CD4-positive, alpha-beta T cell treated with Interleukin-4 for 1 hour (primary cell): ENCODE measurements at places on chromosomes 3 and 15.
A peak's percentile ranks its signal among the peaks of the same experiment; 100 is the strongest.

GRCh38 chr3:20462226-20462625, 276.2 kb upstream of the SGO1 start:
- DNase-seq = no peak

DNA sequence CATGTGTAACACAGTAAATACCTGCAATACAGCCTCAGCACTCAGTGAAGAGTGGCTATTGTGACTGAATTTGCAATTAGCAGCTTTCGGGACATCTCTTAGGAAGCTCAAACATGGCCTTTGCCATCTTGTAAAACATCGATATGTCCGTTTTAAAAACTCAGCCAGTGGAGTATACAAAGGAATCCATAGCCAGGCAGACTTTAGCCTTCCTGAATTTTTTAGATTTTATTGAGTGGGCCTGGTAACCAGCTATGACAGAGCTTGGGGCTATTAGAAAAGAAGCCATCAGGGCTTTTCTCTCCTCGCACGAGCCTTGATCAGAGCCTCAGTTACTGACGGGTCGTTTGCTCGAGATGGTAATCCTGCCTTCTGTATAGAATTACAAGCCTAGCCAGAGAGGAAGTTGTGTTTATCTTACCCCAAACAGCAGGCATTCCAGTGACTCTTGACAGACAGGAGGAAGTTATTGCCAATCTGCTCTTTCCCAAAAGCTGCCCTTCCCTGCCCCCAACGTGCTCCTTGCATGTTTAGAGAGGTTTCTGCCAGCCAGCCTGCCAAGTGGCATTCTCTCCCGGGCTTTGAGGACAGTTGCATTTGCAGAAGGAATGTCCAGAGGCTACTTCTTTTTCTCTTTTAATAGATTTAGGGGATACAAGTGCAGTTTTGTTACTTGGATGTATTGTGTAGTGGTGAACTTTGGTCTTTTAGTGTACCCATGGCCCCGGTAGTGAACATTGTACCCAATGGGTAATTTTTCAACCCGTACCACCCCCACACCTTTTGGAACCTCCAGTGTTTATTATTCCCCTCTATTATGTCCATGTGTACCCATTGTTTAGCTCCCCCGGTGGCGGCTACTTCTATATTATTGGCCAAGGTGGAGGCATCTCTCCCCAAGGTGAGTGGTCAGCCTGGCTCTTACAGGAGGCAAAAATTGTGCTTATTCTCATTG, 40.6 kb downstream of the ITPR1 start:
- no peak for DNase-seq

GRCh38 chr3:31237887-31238286, 294.8 kb upstream of the STT3B start:
- no peak for DNase-seq

DNA sequence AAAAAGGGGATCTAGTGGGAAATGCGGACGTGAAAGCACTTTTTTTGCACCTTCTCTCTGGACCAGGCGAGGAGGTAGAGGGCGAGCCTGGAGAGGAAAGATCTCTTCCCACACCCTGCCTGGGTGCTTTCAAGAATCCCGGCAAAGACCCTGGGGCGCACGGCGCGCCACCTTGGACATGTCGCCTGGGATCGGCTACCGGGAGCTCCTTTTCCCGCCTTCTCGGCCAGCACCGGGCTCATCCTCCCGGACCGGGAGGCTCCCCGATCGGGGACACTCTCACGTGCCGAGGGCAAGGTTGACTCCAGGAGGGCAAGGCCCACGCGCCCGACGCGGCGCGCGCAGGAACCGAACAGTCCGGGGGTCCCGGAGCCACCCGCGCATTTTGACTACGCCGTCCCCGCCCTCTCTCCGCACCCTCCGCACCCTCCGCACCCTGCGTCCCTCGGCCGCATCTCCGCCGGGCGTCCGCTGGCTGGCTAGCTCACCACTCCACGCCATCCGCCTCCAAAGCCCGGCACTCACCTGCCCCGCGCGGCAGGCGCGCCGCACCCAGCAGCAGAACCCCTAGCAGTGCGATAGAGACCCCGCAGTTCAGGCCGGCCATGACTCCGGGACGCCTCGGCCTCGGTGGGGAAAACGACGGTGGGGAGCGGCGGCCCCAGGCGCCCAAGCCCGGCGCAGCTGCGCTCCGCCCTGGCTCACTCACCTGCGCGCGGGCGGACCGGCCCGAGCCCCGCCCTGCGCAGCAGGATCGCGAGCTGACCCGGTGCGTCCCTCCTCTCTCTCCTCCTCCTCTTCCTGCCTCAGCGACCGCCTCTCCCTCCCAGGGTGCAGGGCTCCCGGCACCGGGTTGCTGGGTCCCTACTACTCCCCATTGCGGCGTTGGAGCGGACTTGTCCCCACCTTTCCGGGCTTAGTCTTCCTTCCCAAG, at the start of gene CDCP1:
CDCP1 (minus strand) TSS at position 698 of the 934 bp plus-strand sequence; CDS start at position 607, 91 bp downstream.
- DNase-seq = no peak

DNA sequence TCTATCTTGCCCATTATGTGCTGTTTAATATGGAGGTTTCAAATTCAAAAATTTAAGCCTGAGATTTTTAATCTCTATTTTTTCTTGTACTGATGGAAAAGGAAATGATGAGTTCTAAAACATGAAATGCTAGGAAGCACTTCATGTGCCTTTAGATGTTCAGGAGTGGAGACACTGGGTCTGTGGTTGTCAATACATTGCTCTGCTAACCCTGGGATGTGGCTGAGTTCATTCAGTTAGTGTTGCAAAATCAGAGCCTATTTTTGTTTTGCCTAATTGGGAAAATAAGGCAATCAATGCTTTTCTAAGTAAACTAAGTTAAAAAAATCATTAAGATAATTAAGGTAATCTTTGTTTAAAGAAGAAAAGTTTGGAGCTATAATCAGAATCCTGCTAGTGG, 83.1 kb downstream of the DIPK2A start:
- no peak for DNase-seq

DNA sequence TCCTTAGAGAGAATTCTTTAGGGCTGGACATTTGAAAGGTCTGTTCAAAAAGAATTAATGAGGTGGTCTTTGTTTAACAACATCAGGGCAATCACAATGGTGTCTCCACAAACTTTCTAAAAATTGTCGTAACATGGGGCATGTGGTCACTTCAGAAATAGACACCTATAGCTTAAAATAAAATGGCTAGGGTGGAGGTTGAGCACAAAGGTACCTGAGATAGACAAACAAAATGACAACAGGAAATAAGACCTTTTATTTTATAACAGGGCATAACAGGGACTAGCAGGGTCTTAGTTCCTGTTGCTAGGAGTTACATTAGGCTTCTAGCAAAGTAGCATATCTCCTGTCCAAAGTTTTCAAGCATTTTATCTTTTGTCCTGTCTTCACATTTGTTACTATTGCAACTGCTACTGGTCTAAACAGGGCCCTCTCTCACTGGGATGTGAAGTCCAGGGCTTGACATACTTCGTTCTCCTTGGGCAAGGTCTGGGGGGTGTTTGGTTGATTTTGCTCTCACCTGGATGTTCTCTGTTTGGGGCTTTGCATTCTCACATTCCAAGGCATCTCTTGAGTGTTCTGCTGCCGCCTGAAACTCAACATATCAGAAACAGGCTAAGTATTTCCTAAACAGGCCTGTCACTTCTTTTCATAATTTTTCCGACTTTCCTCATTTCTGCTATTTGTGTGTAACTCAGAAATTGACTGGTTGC, 3.0 kb downstream of the GCSAM start:
- no peak for DNase-seq

DNA sequence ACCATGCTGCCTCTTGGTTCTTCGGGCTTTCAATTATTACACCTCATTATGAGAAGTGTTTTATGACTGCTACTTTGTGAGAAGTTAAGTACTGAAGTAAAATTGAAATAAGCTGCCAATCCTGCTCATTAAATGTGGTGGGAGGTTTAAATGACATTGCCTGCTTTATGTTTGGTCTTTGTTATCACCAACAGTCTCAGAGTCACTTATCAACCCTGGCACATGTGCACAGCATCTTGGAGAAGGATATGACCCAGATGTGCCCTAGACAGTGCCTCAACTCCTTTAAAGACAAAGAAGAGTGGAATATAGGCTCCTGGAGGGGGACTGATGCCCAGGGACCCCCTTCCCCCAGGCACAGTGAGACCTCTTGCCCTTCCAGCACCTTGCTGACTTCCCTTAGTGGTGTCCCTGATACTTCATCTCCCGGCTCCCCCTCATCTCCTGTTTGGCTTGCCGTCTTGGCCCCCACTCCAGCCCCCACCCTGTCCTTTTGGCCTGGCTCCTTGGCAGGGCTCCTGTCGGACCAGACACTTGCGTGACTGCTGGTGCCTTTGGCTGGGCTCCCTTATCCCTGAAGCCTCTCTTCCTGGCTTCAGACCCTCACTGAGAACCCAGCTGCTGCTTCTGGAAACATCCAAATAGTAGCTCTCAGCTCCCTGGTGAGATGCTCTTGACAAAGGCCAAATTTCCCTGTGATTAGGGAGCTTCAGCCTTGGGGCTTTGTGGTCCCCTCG, 39.8 kb downstream of the ARHGAP31 start:
- DNase-seq = no peak

GRCh38 chr3:85180-85579, 111.4 kb upstream of the CHL1 start:
- no peak for DNase-seq

DNA sequence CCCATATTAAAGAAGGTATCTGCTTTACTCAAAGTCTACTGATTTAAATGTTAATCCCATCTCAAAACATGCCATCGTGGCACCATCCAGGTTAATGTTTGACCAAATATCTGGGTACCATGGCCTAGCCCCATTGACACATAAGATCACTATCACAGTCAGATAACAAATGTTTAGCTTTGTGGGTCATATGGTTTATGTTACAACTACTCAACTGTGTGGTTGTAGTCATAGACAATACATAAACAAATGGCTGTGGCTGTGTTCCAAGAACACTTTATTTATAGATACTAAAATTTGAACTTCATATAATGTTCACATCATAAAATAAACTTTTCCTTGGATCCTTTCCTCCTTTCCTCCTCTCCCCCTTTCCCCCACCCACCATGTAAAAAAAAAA, 9.8 kb upstream of the SNRPN start:
- no peak for DNase-seq

DNA sequence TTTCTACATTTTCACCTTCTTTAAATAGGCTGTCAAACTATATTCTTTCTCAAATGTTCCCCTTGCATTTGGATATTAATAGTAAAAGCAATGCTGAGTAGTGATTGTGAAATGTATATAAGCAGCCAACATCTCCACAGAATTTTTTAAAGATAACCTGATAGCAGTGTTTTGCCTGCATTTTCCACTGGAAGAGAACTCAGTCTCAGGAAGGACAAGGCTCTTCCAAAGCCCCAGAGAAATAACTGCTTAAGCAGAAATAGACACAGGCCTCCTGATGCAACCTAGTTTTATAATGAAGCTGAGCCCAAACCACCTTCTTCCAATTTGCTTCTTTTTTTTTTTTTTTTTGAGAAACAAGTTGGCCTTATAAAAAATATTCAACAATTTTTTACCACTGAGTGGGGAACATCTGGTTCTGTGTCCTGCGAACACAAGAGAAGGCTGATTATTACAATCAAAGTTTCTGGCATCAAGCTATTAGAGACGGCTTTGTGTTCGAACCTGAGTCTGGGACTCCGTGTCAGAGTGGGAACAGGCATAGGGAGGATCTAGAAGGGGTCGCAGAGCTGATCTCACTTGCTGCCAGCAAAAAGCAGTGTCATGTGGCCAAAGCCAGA, 332.5 kb upstream of the TBL1XR1 start:
- no peak for DNase-seq

DNA sequence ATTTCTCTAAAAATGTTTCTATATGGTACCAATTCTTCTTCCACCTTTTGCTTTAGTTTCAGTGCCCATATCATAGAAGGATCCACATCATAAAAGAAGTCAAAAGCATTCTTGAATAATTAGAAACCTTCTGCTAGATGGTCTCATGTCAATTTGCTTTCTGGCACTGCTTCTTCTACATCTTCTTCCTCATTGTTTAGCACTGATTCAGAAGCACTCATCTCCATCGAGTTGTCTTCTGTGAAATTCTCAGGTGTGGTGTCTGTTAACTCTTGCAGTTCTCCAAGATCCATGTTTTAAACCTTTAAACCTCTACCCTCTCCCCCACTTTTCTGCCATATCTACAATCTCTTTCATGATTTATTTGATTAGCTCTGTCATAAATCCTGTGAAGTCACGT, 154.8 kb downstream of the WDR76 start:
- no peak for DNase-seq

- no peak for DNase-seq
These were observed 12.0 kb upstream of the GRIP2 start for GRCh38 chr3:14552041-14552648.

DNA sequence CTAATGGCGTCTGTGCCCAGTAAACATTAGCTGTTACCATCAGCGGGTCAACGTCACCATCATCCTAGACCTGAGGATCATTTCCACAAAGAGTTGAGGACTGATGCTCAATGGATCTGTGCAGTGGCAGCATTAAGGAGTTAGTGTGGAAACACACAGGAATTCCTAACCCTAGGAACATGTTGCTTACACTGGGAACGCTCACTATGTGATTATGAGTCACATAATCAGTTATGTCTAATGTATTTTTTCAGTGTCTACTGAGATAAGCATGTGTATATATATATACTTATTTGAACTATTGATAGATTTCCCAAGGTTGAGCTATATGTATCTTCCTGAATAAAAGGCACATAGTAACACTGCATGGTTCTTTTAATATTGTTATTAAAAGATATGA, 19.0 kb downstream of the ARNT2 start:
- no peak for DNase-seq

GRCh38 chr3:172808969-172809546, 58.5 kb downstream of the ECT2 start:
- no peak for DNase-seq

DNA sequence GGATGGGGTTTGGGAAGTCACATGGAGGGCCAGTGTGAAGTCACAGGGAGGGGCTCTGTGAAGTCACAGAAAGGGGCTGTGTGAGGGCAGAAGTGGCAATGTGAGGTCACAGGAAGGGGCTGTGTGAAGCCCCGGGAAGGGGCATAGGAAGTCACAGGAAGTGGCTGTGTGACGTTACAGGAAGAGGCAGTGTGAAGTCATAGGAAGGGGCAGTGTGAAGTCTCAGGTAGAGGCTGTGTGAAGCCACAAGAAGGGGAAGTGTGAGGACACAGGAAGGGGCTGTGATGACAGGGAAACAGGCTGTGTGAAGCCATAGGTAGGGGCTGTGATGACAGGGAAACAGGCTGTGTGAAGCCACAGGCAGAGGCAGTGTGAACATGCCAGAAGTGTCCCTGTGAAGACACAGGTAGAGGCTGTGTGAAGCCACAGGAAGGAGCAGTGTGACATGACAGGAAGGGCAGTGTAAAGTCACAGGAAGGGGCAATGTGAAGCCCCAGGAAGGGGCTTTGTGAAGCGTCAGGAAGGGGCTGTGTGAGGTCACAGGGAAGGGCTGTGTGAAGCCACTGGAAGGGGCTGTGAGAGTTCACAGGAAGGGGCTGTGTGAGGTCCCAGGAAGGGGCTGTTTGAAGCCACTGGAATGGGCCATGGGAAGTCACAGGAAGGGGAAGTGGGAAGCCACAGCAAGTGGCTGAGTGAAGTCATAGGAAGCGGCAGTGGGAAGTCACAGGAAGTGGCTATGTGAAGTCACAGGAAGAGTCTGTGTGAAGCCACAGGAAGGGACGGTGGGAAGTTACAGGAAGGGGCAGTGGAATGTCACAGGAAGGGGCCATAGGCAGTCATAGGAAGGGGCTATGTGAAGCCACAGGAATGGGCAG, 37.1 kb downstream of the GASK1A start:
- DNase-seq = peak; percentile 51

- DNase-seq = no peak
These were observed 632 bp downstream of the MTHFS start for GRCh38 chr15:79896131-79896633.

GRCh38 chr15:58732625-58733363, 16.7 kb downstream of the ADAM10 start:
- no peak for DNase-seq

GRCh38 chr3:10088256-10088655, 19.8 kb downstream of the FANCD2OS start:
- DNase-seq = no peak
